ENCODE measurements at places on chromosomes 12 and 14. TPM values are rescaled to one million over a fixed set of nuclear protein-coding genes. Genes with fewer than 3 reads are reported as not detected.

KRT85 gene
- polyA plus RNA-seq = not detected

ACRBP gene
- 8.8 TPM for polyA plus RNA-seq

SLC6A12 gene
- polyA plus RNA-seq = 0.50 TPM

ASB2 gene
- polyA plus RNA-seq = 9.5 TPM

SSPN gene
- 3.1 TPM for polyA plus RNA-seq

LRRC10 gene
- not detected for polyA plus RNA-seq

SMOC1 gene
- polyA plus RNA-seq = 6.1 TPM

NTF3 gene
- polyA plus RNA-seq = 0.80 TPM

RFX4 gene
- polyA plus RNA-seq = not detected

CCND2 gene
- polyA plus RNA-seq = 9.4 TPM

KRT74 gene
- polyA plus RNA-seq = not detected

TPH2 gene
- not detected for polyA plus RNA-seq

VRTN gene
- 0.07 TPM for polyA plus RNA-seq

RPAP3 gene
- polyA plus RNA-seq = 12.2 TPM

ALDH6A1 gene
- polyA plus RNA-seq = 2.3 TPM

VIPAS39 gene
- polyA plus RNA-seq = 9.8 TPM

MAP3K9 gene
- polyA plus RNA-seq = 1.7 TPM

NRXN3 gene
- 0.21 TPM for polyA plus RNA-seq

ADCY4 gene
- polyA plus RNA-seq = 34.0 TPM

SLC10A1 gene
- not detected for polyA plus RNA-seq

SYNDIG1L gene
- polyA plus RNA-seq = 0.14 TPM

CDK17 gene
- polyA plus RNA-seq = 15.8 TPM

SRRM4 gene
- under 0.01 TPM for polyA plus RNA-seq

PPM1A gene
- polyA plus RNA-seq = 15.5 TPM

STAT6 gene
- 140 TPM for polyA plus RNA-seq

FOXN4 gene
- not detected for polyA plus RNA-seq

GLT1D1 gene
- polyA plus RNA-seq = 3.2 TPM

PRKAG1 gene
- polyA plus RNA-seq = 39.8 TPM

PSME2 gene
- 337 TPM for polyA plus RNA-seq

KRT77 gene
- 0.03 TPM for polyA plus RNA-seq

BTG1 gene
- 228 TPM for polyA plus RNA-seq

PPM1H gene
- polyA plus RNA-seq = 0.17 TPM

LRRK2 gene
- polyA plus RNA-seq = 7.7 TPM

ANO4 gene
- not detected for polyA plus RNA-seq

OR6C70 gene
- not detected for polyA plus RNA-seq

TMPRSS12 gene
- not detected for polyA plus RNA-seq

OR6C2 gene
- polyA plus RNA-seq = not detected

TAS2R43 gene
- not detected for polyA plus RNA-seq

Data from spleen (tissue), 13 donors.